ENCODE measurements at places on chromosomes 7 and 10. TPM values are rescaled to one million over a fixed set of nuclear protein-coding genes. Genes with fewer than 3 reads are reported as not detected.

The APBB1IP gene
- total RNA-seq = not detected

The MYH16 gene
- not detected for total RNA-seq

The ZNF273 gene
- total RNA-seq = 3.9 TPM

The SHH gene
- total RNA-seq = not detected

The PLCE1 gene
- total RNA-seq = 0.36 TPM

The KCNMA1 gene
- total RNA-seq = 0.93 TPM

The LAMB1 gene
- total RNA-seq = 183 TPM

The BTRC gene
- total RNA-seq = 17.4 TPM

The NPTX2 gene
- 0.31 TPM for total RNA-seq

The CALML5 gene
- total RNA-seq = not detected

The SPOCK2 gene
- total RNA-seq = under 0.01 TPM

Data from melanocyte of skin (primary cell).